Occipital lobe (tissue), 3 donors: ENCODE measurements at places on chromosomes 11 and 22. TPM values are rescaled to one million over a fixed set of nuclear protein-coding genes. Genes with fewer than 3 reads are reported as not detected.

GP1BB gene
- total RNA-seq: 21.8 TPM

WT1 gene
- total RNA-seq: not detected

CHADL gene
- total RNA-seq: 2.8 TPM

E2F8 gene
- total RNA-seq: 0.62 TPM

FAM83F gene
- total RNA-seq: 0.78 TPM
